ENCODE measurements at places on chromosomes 7 and 10.

GRCh38 chr10:3666525-3667302 is 118.3 kb downstream of the KLF6 start:
- DNase-seq = peak; percentile 9

DNA sequence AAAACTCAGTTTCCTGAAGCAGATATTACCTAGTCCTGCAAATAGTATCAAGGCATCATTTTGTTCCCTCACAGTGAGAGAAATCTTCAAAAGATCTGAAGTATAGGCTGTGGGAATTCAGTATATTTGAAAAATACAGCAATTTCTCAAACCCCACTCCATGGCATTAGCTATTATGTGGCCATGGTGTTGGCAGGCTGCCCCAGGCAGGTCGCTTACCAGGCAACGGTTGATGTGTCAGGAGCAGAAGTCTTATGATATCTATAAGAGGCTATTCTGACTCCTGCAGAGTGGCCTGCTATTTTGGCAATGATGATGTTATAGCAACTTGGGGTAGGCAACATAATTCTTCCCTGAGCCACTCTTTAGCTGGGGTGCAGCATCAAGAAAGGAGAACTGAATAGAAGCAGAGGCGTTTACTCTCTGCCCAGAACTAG is 187.9 kb downstream of the PLXDC2 start:
- no peak for DNase-seq

DNA sequence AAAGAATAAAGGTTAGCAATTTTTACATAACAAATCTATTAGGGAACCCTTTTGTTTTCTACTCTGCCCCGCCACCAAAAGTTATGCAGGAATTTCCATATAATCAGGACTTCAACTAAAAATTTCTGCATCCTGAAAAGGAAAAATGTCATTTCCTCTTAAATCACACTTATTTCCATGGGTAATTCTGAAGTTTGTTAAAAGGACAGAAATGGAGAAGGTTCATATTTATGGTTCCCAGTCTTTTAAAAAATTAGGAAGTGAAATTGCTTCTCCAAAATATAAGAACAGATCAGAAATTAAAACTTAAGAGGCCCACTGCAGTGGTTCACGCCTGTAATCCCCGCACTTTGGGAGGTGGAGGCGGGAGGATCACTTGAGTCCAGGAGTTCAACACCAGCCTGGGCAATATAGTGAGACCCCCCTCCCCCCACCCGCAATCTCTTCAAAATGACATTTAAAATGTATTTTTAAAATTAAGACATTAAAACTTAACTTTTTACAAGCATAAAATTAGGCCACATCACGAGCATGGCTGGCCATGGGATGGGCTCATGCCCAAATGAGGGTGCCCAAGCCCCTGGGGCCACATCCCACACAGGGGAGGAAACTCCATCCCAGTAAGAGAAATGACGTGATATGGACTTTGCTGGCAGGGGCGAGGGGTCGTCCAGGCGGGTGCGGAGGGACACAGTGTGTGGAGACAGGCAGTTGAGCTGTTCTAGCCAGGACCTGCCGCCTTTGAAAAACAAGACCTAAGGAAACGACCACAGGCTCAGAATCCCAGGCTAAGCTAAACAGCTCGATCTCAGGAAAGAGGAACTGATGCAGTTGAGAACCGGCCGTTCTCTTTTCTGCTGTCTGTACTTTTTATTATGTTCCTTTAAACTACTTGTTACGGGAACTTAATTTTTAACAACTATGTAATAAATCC is 51.3 kb upstream of the NFE2L3 start:
- no peak for DNase-seq

DNA sequence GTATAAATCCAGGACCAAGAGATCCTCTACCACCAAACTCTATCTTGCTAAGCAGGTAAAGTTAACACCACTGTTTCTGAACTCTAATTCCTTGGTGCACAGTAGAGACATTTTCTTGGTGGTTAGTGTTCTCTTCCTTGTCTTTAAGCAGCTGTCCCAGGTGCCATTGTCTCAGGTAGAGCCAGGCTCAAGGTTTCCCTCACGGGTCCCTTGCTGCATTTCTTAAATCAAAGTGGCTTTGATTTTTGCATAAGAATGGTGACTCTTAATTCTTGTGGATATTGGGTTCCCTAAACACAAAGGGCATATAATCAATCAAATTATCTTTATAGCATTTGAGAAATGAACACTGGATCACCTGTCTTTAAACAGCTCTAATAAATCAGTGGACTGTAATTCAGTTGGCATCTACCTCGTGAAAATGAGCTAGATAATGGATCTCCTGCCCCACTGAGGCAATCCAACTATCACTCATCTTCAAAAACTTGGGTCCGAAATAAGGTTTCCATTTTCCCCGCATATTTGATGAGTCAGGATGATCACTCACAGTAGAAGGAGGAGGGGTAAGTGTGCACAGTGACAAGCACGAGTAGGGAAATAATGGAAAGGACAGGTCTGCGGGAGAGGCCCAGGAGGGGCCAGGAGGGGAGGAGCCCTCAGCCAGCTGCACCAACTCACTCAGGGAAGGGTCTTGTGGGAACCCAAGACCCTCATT is 2.4 kb downstream of the ABCC2 start:
- DNase-seq = no peak

DNA sequence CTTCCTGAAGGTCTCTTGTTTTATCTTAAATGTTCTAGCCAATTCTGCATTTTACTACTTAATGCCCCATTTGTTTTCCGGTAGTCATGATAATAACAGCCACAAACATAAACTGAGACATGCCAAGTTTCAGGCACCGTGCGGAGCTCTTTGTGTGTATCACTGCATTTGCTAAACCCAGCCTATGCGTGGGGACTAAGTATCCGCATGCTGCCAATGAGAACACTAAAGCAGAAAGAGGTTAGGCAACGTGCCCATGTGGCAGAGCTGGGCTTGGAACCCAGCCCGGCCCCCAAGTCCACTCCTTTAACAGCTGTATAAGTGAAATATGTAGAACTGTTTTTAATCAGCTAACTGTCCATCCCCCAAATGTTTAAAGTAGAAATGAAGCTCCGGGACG is 54.1 kb downstream of the SLIT1 start:
- no peak for DNase-seq

- no peak for DNase-seq
These were observed 5.3 kb downstream of the CASD1 start for GRCh38 chr7:94514917-94515316.

DNA sequence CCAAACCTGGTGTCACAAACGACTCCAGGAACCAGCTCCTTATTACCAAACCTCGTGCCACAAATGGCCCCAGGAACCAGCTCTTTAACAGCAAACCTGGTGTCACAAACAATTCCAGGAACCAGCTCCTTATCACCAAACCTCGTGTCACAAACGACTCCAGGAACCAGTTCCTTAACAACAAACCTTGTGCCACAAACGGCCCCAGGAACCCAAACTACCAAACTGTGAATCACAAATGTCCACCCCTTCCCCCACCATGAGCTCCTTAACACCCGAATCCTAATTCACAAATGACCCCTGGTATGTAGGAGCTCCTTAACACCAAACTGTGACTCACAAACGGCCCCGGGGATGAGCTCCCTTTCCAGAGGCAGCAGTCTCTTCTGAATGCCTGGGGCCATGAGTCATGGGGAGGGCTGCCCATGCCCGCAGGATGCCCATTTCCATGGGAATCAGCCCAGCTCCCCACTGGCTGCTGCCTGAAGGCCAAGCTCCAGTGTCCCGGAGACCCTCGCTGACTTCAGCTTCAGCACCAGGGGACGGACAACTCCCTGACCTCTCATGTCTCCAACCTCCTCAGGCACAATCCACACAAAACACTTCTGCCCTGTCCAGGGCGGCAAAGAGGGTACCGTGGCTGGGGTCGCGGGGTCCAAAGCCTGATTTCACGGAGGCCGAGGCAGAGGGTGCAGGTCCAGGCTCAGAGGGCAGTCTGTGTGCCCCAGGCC is 213.1 kb downstream of the ELFN1 start:
- DNase-seq = no peak

- no peak for DNase-seq
These were observed 387.5 kb downstream of the CCSER2 start for GRCh38 chr10:84715911-84716310.

- no peak for DNase-seq
These were observed 52.9 kb upstream of the FGL2 start for GRCh38 chr7:77252506-77252905.

- DNase-seq = no peak
These were observed 44.3 kb downstream of the NOD1 start for GRCh38 chr7:30434140-30434799.

DNA sequence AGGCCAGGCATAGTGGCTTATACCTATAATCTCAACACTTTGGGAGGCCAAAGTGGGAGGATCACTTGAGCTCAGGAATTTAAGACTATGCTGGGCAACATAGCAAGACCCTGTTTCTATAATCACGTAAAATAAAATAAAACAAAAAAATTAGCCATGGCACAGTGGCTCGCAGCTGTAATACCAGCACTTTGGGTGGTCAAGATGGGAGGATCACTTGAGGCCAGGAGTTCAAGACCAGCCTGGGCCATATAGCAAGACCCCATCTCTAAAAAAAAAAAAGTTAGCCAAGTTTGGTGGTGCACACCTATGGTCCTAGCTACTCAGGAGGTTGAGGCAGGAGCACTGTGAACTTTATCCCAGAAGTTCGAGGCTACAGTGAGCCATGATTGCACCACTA is 30.9 kb downstream of the DNA2 start:
- no peak for DNase-seq

- DNase-seq = peak; percentile 27
These were observed 11.7 kb downstream of the CASP2 start for GRCh38 chr7:143299840-143300239.

DNA sequence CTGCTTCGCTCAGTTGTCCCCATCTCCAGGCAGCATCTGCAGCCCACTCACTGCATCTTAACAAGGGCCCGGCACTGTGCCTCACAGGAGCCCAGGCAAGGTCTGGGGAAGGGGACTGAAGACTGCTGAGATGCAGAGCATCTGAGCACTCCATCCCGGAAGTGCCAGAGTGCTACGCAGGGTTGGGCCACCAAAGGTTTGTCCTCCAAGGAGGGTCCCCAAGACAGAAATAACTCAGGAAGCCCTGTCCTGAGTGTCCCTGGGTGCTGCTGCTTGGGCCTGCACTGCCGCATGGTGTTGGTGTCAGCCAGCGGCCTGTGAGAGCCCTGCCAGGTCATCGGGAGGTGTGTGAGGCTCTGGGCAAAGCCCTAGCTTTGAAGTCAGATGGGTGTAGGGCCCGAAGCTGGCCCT is 288.2 kb upstream of the ZMIZ1 start:
- no peak for DNase-seq

- no peak for DNase-seq
These were observed 287.3 kb downstream of the FZD1 start for GRCh38 chr7:91551377-91552175.

GRCh38 chr7:150390205-150390604 is 11.1 kb downstream of the ZNF775 start:
- DNase-seq = no peak

DNA sequence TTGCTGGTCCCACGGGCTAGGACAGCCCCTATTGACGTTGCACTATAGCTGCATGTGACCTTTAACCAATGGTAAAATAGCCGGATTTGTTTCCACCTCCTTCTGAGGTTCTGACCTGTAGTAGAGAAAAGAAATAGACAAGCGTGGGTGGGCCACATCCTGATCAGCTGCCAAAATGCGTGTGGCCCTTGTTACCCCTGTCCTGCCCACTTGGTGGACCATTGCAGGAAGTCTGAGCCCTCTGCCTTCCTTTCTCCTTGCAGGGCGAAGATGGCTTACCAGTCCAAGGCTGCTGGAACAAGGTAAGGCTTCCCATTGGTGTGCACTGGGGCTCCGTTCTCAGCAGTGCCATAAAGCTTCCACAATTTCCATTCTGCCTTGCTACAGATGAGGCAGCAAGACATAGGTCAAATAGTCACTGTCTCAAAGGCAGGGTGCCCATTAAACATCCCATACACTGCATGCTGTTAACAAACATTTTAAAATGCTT is 95.9 kb upstream of the MACROH2A2 start:
- DNase-seq = no peak

DNA sequence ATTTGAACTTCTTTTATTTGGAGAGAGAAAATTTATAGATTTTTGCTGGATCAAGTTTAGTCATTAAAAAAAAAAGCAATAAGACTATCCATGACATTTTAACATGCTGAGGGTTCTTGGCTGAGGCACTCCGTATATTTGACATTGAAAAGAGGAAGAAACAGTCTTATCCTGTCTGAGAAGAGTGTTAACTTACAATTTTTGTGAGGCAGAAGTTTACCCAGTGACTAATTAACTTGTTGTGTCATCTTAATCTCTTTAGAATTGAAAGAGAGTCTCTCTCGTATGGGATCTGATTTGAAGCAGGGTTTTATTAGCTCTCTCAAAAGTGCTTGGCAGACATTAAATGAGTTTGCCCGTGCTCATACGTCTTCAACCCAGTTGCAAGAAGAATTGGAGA is 39.3 kb downstream of the SEC23IP start:
- no peak for DNase-seq

- DNase-seq = no peak
These were observed 22.6 kb downstream of the MYL10 start for GRCh38 chr7:101606498-101606923.

DNA sequence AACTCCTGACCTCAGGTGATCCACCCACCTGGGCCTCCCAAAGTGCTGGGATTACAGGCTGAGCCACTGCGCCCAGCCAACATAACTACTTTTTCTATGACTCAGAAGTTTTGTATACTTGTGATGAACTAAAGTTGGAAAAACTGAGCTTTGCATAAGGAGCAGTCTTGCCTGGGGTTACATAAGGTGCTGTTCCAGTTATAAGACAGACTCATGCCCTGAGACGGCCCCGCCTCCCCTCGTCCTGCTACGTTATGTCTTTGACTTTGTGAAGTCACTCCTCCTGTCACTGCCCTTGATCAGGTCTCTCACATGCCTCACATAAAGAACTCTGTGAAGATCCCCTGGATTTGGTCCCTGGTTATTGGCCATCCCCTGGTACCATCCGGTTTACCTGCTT is 40.4 kb upstream of the OPN4 start:
- no peak for DNase-seq

- DNase-seq = no peak
These were observed 179.0 kb upstream of the ADO start for GRCh38 chr10:62625484-62625883.

DNA sequence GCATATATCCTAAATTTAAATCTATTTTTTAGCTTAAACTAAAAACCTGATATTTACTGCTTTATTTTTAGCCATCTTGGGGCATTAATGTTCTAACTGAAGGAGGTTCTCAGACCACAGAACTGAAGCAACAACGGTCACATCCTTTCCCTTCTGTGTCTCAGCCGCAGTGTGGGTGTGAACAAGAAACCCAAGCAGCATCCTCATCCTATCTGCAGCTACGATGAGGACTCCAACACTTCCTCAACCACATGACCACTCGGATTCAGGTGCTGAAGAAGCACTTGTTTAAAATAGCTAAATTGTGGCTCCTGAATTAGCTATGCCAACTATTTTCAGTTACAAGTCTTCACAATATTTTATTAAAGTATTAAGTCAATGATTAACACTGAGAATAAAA is 5.3 kb downstream of the ESYT2 start:
- DNase-seq = no peak

Data from activated CD8-positive, alpha-beta memory T cell treated with anti-CD3 and anti-CD28 coated beads for 1 hour (primary cell).